ENCODE measurements at places on chromosomes 13 and 19.

DNA sequence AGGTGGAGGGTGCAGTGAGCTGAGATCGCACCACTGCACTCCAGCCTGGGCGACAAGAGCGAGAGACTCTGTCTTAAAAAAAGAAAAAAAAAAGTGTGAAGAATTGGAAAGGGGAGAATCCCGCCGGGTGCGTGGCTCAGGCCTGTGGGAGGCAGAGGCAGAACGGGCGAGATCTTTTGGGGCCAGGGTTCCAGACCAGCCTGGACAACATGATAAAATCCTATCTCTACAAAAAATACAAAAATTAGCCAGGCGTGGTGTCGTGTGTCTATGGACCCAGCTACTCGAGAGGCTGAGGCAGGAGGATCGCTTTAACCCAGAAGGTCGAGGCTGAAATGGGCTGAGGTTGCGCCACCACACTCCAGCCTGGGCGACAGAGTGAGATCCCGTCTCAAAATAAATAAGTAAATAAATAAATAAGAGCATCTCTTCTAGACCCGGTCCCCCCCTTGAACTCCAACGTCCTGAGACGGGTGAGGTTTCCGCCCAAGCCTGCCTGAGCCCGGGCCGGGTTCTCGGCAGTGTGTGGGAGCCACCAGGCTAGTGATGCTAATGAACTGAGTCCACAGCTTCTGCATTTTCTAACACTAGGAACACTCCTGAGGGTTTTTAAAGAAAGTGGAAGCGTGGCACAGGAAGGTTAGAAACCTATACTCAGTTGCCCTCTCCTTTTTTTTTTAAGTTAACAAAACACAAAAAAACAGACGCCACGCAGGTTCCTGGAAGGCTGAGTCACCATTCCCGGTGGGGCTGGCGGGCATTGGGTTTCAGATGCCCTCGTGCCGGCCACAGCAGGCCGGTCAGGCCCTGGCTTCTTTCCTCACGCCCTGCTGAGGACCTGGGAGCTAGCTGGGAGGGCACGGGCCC, 22.0 kb downstream of the GPX4 start:
- no peak for DNase-seq

DNA sequence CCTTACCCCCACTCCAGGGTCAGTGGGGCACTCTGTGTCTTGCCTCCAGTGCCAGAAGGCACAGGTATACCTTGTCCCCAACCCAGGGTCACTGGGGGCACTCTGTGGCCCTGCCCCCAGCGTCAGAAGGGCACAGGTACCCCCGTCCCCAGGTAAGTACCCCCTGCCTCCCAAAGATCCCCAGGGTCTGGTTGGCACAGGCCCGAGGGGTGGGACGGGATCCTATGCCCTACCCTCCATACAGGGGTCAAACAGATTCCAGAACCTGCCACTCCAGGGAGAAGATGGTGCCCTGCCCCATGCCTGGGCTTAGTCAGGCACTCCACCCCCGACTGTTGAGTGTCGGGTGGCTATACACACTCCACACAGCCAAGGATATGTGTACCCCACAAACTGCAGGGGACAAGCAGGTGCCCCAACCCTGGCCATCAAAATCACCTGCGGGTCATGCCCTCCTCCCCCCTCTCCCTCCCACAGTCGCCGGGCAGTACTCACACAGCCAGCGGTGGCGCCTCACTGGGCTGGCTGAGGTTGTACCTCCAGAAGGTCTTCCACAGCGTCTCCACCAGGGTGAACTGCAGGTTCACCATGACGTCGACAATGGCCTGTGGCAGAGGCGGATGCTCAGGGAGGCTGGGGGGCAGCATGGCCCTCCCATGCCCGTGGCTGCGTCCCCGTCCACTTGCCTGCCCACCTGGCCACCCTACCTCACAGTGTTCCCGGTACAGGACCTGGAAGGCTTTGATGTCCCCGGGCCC, 13.8 kb downstream of the DCAF15 start:
- DNase-seq: no peak

DNA sequence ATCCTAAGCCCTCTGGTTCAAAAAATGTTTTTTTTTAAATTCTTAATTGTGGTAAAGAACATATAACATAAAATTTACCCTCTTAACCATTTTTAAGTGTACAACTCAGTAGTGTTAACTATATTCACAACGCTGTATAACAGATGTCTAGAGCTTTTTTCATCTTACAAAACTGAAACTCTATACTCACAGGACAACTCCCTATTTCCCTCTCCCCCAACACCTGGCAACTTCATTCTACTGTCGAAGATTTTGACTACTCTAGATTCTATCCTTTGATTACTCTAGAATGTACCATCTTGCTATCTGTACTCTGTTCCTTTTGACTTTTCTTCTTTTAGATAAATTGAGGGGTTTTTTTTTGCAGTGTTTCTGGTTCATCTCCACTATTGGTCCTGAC, 200.4 kb downstream of the KLF12 start:
- no peak for DNase-seq

DNA sequence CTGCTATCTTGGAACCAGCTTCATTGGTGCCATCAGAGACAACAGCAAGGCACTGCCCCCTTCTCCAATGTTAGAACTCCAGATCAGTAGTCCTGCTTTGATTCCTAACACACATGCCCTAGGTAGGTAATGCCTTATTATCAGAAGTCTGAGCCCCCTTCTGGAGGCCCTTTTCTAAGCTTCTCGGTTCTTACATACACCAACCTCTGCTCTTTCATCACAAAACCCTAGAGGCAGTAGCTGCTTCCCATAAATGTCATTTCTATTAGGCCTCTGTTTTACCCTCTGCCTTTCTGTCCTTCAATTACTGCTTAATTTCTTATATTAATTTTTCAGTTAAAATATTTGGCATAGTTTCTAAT, 65.3 kb upstream of the KLHL1 start:
- DNase-seq: no peak

- DNase-seq: no peak
Measured at GRCh38 chr13:60312851-60313505, 84.0 kb upstream of the TDRD3 start.

Data from C1 segment of cervical spinal cord (tissue), 14 donors.